ENCODE measurements at places on chromosomes 12 and 14.
A peak's percentile ranks its signal among the peaks of the same experiment; 100 is the strongest.

DNA sequence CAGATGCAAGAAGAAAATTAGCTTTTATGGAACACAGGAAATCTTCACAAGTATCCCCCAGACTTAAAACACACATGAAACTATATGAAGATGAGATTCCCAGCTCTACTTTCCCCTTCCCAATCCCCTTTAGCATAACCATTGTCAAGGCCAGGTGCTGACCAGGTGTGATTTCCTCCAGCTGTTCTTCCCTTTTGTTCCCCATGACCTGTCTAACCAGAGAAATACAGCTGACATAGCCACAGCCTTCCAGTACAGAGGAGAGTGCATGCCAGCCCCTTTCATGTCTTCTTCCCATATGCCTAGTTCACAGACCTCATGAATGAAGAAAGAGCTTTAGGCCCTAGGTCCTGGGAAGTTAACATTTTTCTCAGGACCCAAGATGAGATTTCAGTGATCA is 43.5 kb upstream of the FKBP4 start:
- no peak for DNase-seq

DNA sequence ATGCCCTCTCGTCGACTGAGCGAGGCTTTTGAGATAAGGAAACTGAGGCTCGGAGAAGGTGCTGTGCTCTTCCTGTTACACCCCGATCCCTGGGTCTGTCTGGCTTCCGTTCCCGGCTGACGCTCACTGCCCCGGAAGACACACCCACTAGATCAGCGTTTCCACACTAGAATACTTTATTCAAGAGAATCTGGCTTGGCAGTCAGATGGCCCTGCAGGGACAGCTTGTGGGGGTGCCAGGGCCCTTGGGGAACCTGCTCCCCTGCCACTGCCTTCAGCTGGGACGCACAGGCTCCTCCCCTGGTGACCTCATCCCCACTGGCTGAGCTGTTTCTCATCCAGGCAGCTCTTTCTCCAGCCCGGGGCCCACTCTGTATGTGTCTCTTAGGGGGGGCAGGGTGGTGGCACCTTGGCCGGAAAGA is 13.7 kb downstream of the PGF start:
- no peak for DNase-seq

GRCh38 chr14:42323426-42323825 is 716.8 kb downstream of the LRFN5 start:
- no peak for DNase-seq

DNA sequence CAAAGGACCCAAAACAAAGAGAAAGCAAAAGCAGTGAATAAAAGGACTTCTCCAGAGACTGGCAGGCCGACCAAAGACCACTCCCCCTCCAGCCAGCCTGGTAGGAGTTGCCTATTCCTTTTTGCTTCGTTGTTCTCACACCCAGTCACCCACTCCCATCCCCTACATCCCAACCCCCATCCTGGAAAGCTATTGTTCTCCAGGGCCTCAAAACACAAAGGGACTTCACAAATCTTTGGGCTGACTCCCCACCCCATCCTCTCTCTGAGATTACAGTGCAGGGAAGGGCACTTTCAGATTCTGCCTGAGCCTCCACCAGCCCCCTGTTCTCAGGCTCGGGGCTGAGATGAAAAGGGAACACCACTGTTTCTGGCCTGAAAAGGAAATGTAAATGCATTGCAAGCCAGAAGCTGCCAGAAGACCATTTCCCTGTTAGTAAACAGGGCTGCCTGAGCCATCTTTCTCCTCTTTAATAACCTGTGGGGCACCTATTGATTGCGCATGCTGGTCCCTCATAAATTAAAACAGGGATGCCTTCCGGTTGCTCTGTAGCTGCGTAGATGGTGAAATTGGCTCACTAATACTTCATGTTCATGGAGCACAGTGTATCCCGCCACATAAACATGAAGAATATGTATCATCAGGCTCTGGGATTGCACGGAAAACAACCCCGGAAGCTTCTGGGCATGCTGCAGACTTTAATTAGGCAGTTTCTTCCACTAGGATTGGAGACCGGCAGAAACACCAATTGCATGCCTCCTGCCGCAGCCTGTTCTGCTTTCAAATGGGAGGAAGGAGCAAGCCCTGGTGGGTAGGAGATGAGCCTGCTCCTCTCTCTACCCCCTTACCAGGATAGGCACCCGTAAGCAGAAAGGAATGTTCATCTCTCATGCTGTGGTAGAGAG is 130.3 kb upstream of the FUT8 start:
- DNase-seq: no peak

- peak; percentile 44 for DNase-seq
Measured at GRCh38 chr14:55446127-55446736, 5.8 kb upstream of the TBPL2 start.

DNA sequence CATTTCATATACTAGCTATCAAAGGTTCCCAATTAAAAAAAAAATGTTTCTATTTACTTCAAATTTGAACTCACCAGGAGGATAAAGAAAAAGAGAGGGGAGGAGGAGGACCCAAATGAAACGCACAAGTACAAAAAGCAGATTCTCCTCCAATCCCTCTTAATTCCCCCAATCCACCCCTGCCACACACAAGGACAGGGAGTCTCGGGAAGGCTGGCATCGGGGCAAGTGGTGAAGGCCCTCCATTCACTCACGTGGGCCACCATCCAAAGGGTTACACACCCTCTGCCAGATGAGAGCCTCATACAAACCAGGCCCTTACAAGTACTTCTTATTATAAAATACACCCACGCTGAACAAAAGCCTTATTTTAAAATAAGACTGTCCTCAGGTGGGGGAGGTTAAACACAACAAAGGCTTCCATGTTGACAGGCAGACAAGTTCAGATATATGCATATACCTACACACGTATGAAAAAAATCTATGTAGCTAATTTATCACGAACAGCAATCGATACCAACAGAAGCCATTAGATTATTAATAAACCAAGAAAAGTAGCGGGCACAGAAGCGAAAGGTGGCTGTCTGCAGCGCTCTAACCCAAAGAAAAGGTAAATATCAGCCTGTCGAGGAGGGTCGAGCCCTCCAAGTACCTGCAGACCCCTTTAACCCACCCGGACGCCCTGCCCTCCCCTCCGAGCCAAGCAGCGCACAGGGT is 1.5 kb downstream of the ATP2B1 start:
- no peak for DNase-seq

GRCh38 chr12:91819132-91819447 is 326.6 kb downstream of the BTG1 start:
- no peak for DNase-seq

DNA sequence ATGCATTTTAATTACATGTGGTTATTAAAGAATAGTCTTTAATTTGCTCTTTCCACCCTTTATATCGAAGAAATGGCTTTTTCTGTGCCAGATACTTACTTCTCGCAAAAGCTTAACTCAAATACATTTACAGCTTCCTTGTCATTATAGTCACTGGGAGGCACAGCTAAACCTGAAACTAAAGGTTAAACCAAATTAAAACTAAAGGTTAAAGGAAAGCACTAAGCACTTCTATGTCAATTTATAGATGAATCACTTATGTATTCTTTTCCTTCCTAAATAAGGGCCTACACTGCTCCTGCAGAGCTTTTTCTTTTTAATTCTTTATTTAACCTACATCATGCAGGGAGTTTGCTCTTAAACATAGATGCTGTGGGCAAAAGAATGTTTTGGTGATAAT is 9.1 kb downstream of the C14orf93 start:
- no peak for DNase-seq

DNA sequence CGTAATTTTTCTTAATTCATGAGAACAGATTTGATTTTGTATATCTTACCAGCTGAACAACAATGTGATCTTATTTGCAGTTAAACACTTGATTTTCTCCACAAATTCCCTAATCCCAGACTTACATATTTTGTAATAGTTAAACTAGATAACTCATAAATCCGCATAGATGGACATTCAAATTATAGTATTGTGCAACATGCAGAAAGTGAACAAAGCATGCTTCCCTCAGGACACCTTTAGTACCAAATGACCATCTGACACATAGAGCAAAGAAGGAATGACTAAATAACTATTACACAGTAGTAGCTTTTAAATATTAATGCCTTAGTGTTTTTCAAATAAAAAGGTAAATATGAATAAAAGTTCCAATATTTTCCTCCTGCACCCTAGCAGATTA is 88.9 kb downstream of the PAWR start:
- DNase-seq: no peak

DNA sequence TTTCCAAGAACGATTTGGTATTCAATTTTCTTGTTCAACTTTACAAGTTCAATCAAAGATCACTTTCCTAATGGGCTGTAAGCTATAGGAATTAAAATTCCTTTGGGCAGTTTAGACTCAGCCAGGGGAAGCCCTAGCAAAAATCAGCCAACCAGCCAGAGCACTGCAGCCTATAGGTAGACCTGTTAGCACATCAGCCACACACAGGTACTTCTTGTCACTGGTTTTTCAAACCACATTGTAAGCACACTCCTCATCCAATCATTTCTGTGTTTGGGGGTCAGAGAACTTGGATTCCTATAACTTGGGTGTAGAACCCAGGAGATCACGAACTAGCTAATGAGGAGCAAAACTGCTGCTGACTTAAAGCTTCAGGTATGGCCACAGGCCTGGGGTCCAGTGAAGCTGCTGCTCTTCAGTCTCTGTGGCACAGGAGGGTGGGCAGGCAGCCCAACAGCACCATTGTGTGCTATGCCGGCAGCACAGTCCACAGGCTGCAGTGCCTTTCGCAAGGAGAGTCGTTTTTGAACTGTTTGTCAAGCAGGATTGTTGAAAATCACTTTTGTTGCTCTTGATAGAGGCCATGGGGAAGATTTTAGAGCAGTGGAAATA is 87.3 kb upstream of the RFX4 start:
- no peak for DNase-seq

DNA sequence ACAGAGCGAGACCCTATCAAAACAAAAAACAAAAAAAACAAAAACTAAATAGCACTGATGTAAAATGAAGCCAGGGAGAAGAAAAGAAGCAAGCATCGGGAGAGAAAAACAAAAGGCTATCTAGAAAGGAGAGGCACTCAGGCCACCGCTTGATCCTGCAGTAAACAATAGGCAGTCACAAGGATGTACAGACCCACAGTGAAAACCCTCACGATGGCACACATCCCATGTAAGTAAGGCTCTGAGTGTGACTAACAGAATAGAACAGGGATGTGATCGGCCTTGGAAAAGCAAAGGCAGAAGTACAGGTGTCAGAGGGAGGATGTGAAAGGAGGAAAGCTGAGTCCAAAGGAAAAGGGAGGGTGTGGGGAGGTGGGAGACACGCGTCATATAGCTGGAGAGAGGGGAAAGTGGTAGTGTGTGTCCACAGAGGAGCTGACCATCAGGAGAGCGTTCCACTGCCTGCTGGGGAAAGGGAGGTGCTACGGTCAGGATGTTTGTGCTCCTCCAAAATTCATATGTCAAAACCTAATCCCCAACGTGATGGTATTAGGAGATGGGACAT is 31.5 kb downstream of the CAMKK2 start:
- no peak for DNase-seq

- no peak for DNase-seq
Measured at GRCh38 chr14:72643317-72643801, 250.5 kb downstream of the DPF3 start.

GRCh38 chr12:50120953-50121352 is 8.9 kb downstream of the COX14 start:
- no peak for DNase-seq

GRCh38 chr14:95573313-95573712 is 38.5 kb downstream of the GLRX5 start:
- no peak for DNase-seq

GRCh38 chr12:24741216-24741615 is 207.7 kb downstream of the BCAT1 start:
- no peak for DNase-seq

DNA sequence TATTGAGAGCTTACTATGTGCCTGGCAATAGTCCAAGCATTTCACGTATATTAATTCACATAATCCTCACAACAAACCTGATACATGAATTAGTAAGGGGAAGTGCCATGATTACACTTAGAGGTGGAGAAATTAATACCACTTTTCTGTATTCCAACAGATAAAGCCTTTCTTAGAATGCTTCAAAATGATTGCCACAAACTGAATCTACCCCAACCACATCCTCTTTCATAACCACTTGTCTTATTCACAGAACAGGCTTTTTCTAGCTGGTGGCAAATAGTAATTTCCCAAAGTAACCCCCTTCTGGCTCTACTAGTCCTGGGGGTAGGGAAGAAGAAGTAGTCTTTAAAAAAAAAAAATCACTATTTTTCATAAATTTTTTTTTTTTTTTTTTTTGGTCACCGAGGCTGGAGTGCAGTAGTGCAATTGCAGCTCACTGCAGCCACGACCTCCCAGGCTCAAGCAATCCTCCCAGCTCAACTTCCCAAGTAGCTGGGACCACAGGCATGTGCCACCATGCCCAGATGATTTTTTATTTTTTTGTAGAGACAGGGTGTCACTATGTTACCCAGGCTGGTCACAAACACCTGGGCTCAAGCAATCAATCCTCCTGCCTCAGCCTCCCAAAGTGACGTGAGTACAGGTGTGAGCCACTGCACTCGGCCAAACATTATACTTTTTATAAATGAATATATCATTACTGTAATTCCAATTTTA is 59.0 kb upstream of the ARID2 start:
- DNase-seq: no peak

DNA sequence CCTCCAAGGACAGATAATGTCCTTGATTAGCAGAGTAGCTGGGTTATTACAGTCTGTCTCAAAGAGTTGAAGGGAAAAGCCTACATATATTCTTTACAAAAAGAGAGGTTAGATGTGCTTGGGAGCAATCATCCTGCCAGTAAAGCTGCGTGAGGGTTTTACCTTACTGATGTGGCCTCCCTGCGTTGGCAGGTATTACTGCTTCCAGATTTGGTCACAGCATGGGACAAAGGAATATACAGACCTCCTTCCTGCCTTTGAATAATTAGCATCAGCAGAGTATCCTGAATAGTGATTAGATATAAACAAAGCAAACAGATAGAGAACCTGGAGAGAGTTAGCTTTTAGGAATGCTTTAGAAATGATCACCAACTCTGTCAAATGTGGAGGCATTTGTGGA is 69.6 kb downstream of the TMTC2 start:
- DNase-seq: no peak

- DNase-seq: no peak
Measured at GRCh38 chr12:104083769-104084475, 19.6 kb downstream of the HCFC2 start.

DNA sequence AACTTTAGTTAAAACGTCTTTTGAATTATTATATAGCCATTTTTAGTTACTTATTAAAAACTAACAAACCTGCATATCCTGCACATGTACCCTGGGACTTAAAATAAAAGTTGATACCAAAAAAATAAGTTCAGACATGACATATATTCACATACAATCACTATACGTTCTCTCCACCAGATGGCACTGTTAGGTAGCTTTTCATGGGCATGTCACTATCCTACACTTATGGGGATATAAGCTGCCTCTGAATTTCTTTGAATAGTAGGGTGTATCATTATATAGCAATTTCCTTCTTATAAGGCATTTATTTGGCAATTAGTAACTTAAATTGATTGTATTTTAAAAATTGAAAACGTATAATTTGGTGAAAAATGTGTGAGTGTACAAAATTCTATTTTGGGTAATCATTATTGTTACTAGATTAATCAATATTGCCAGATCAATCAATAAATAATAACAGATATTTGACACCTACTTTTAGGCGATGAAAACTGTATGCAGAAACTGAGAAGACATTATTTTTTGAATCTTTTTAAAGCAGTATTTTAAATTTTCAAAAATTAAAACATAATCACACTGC is 31.8 kb upstream of the OR10A7 start:
- DNase-seq: peak; percentile 74

GRCh38 chr12:92803903-92804302 is 101.1 kb downstream of the PLEKHG7 start:
- no peak for DNase-seq

- DNase-seq: no peak
Measured at GRCh38 chr12:71780237-71780822, 25.7 kb downstream of the RAB21 start.

- no peak for DNase-seq
Measured at GRCh38 chr14:66288511-66288910, 197.7 kb upstream of the CCDC196 start.
